G401 (cell line): ENCODE measurements at places on chromosomes 7 and 10.

GRCh38 chr10:78905957-78906308 is 162.8 kb upstream of the ZMIZ1 start:
- no peak for DNase-seq

DNA sequence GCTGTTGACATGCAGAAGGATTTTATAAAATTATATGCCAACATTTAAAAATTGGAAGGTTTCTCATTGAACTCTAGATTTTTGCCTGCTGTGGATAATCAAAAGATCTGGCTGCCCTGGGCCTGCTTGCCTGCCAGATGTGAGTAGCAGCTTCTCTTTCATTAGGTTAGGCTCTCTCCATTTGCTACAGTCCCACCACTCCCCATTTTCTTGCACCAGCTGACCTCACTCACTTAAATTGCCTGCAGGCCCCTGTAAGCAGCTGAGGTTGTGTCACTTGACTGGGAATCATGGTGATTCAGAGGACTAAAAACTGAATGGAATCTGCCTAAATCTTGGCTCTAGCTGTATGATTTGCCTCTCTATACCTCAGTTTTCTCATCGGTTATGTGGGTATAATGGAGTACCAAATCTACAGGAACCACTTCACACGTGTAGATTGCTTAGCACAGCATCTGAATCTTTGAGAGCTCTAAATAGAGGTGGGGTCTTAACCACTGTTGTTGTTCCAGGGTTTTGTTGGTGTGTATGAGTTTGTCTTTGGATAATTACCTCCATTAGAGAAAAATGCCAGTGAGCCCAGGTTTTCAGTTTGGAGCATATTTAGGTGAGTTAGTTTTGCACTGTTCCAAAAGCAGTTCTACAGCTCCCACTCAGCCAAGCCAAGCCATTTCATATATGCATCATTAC is 18.6 kb upstream of the RAPGEF5 start:
- DNase-seq = no peak

GRCh38 chr10:113442336-113442735 is 110.5 kb upstream of the HABP2 start:
- DNase-seq = no peak

DNA sequence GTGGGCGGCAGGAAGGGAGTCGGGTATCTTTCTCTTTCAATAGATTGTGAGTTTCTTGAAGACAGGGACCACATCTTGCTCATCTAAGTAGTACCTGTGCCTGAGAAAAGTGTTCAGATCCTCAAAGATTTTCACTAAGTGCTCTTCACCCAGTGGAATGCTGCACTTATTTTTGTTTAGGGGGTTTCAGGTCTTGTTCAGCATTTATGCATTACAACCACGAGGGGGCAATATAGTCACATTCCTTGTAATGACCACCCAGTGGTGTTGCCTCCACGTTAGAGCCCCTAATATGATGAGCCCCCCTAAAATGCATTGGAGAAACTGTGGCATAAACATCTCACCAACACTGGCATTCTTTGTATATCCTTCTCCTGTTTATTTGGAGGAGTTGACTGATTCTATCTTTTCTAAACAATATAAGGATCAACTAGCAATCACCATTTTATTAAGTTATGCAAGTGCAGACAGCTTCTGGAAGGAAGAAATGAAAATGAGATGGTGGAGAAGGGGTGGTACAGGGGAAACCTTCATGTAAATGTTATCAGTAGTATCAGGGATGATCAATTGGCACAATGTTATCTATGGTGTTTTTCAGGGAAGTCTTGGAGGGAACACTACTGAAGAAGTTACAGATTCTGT is 3.1 kb upstream of the PAPSS2 start:
- DNase-seq = peak; percentile 19
